ENCODE measurements at places on chromosomes 4 and X. TPM values are rescaled to one million over a fixed set of nuclear protein-coding genes. Genes with fewer than 3 reads are reported as not detected.

MXRA5 gene
- 57.3 TPM for total RNA-seq

CXorf65 gene
- total RNA-seq, result not detected

KIT gene
- 1.6 TPM for total RNA-seq

PDZD4 gene
- 5.9 TPM for total RNA-seq

GRCh38 chr4:74005528-74005927, 7.1 kb upstream of the CXCL5 start:
- DNase-seq, result no peak

GRCh38 chr4:55117511-55117910, 7.9 kb downstream of the KDR start:
- DNase-seq, result no peak
